ENCODE measurements at places on chromosomes 6 and 20.

- no peak for DNase-seq
These were observed 63.3 kb downstream of the PSMB1 start for GRCh38 chr6:170489836-170490235.

DNA sequence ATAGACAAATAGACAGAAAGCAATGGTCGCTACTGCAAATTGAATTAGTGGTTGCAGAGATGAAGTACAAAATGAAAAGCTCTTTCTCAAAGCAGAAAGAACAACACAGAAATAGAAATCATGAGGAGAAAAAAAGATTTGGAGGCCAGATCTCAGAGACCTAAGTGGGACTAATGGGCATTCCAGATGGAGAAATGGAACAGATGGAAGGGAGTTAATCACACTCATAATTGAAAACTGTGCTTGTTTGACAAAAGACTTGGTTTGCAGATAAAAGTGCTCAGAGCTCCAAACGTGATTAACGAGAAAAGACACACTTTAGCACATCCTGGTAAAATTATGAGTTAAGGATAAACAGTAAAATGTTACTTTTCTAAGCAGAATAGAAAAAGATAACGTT, 58.1 kb upstream of the SNRPB2 start:
- no peak for DNase-seq

- DNase-seq: no peak
These were observed 34.0 kb downstream of the SLX4IP start for GRCh38 chr20:10469056-10469455.

DNA sequence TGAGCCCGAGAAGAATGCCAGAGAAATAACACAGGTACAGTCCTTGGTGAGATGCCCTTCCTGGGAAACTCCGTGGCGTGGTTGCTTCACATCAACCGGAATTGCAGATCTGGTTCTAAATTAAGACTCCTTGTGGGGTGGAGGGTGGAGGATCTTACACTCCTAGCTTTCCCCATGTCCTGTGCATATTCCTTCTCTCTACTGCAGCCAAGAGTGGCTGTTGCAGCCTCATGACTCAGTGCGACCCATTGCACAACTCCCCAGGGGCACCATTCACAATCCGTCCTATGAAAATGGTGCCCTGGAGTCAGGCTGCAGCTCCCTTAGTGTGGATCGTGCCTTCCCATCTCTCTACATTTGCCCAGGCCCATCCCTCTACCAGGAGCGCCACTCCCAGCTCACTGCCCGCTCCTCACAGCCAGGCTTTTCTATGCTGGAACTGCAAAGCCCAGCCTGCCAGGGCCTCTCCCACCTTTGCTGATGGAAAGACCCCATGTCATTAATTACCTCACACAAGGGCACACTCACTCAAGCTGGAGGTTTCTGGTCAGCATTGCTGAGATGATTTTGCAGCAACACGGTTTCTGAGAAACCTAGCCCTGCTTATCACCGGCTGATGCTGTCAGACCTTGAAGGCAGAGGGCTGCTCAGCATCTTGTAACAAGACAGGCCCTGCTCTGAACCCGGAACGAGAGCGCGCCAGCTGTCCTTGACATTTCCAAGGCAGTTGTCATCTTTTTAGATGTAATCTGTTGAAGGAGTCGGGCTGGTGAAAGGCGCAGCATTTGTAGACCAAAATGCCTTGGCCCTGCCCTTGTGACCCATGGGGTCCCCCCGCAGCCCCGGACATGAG, 39.7 kb downstream of the SIRPA start:
- DNase-seq: no peak

DNA sequence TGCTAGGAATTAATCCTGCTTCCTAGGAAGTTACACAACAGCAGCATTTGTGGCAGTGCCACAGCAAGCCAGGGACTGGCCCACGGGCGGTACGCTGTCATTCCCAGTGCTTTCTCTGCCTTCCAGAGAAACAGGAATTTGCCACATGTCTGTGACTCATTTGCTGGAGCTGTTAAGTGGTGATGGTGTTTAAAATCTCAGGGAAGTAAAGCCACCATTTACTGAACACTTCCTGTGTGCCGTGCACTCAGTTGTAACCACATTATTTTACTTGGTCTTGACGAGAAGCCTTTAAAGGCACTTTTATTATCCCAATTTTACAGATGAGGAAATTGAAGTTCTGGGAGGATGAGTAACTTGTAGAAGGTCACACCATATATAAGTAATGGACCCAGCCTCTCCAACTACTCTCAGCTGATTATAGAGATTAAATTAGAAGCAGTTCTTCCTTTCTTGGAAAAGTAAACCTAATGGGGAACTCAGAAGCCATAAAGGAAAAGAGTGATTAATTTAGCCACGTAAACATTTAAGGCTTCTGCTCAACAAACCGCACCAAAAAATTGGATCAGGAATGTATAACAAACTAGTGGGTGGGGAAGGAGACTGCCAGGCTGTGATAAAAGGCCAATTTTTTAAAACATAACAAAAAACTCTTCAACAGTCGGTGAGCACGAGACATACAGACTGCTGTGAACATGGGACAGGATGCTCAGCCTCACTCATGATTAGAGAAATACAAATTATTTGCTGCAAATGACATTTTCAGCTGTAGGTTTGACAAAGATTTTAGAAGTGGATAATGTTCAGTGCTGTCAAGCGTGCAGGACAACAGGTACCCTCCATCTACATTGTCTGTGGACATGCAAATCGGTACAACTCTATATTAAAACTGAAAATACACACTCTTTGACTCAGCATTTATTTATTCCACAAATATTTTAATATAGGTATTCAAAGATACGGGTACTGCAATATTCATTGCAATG, 311.2 kb downstream of the NRN1 start:
- no peak for DNase-seq

- DNase-seq: no peak
These were observed 20.8 kb upstream of the IBTK start for GRCh38 chr6:82268301-82268846.

GRCh38 chr20:824916-825315, 8.6 kb upstream of the FAM110A start:
- no peak for DNase-seq

DNA sequence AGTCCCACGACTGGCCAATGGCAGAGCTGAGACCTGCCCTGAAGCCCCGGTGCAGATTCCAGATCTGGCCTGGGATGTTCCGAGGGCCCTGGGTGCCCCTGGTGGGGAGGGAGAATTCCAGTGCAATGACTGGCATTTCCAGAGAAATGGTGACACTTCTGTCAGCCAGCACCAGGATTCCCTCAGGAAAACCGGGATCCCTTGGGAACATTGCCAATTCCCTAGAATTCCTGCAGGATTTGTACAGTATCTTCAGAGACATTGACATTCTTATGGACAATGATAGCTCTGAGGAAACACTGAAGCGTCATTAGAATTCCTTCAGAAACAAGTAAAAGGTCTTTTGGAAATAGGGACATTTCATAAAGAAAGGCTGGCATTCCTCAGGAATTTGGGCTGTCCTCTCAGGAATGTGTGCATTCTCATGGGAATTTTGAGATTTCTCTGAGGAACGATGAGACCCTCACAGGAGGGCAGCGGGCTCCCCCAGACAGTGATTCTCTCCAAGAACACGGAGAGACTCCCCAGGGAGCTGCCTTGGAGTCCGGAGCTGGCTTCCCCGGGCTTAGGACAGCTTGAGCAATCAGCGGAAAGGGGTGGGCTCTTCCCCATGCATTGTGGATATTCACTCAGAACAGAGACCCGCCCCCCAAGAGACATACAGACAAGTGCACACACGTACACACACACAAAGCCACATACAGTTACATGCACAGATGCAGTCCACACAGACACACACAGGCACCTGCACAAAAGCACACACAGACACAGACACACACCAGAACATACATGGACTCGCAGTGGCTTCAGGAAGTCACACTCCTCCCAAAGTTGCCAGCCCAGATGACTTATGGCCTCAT, 35.2 kb upstream of the BPIFA2 start:
- no peak for DNase-seq

- DNase-seq: no peak
These were observed 707.0 kb downstream of the EPM2A start for GRCh38 chr6:145028144-145028818.

DNA sequence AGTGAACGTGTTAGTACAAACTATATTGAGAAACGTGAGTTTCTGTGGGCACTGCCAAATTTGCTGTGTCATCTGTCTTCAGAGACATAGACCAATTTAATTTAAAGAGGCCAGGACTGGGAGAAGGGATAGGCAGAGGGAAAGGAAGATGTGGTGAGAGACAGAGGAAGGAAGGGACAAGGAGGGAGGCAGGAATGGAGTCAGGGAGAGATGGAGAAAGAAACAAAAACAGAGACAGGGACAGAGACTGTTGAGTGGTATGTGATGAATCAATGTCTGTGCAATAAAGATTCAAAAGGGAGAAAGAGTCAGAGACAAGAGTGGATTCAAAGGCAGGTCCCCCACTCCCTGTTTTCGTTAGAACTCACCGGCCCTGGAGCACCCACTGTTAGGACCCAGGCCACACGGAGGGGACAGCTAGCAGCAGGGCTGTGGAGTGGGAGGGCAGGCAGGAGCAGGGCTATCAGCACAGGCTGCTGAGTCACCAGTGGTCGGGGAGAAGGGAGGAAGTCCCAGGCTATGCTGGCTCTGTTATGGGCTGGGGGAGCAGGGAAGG, 51.6 kb upstream of the CHD6 start:
- DNase-seq: no peak

DNA sequence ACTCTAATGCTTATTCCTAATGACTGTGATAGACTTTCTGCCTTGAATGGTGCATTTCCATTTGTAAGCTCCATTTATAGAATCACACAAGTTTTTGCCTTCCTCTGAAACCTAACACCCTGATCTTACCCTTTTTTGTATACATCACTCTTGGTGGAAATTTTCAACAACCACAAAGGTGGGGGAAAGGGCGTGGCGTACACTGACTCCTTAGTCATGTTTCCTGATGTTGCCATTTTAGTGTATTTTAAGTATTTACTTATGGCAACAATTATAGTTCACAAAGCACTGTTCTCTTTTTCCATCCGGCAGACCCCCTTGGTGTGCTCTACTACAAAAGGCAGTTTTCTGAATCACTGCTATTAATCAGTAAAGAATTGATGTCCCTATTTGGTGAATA, 92.0 kb downstream of the ATXN1 start:
- peak; percentile 77 for DNase-seq

DNA sequence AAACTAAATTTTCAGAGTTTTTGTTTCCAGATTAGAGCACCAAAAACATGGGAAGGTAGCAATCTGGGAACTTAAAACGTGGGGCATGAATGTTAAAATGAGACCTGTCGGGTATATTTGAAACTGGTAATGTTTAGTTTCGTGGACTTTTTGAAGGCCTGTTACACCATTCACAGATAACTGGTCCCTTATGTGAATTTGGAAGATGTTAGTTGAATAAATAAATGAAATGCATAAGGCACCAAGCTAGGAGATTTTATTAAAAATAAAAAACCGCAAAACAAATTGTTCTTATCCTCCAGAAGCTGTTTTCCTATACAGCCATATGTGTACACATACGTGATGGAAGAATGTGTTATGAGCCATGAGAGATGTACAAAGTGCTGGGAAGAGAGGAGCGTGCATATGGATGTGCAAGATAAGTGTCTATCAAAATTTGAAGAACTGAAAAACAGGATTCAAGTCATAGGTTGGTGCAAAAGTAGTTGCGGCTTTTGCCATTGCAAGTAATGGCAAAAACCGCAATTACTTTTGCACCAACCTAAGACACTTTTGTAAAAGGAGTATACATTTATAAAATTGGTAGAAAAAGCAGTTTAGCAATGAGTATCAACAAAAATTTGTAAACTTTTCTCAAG, 700 bp upstream of the MCUR1 start:
- no peak for DNase-seq

DNA sequence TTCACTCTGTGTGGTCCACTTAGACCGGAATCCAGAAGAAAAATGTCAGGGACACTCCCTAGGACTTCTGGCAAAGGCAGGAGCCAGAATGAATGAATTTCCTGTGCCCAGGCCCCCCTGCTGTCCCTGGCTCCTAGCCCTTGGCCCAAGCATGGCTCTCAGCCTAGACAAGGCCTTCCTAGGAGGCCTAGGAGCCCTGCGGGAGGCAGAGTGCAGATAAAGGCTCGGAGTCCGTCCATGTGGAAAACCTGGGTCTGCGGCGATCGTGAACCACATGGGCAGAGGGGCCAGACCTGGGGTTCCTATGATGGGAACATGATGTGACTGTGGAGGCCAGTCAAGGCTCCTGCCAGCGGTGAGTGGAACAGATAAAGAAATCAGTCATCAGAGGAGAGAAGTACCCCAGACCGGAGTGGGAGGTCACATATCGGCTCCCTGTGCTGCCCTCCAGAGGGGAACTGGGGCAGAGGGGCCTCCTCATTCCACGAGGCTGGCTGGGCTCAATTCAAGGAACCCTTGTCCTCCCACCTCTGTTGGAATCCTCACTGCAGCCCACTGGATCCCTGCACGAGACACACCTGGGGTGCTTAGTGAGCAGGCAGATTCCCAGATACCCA, 5.9 kb upstream of the VSTM2L start:
- DNase-seq: no peak

- DNase-seq: no peak
These were observed 141.5 kb downstream of the GMDS start for GRCh38 chr6:2103765-2104523.

DNA sequence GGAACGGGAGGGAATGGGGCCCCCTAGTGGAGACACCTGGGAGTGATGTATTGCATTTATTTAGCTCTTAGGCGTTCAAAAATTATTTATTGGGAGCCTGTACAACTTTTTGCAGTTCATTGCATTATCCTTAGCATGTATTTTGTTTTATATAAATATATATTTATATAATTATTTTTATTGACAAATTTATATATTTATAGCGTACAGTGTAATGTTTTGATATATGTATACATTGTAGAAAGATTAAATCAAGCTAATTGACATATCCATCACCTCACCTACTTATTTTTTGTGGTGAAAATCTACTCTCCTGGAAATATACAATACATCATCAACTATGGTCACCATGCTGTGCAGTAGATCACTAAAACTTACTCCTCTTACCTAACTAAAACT, 975 bp downstream of the SIRT5 start:
- DNase-seq: no peak

DNA sequence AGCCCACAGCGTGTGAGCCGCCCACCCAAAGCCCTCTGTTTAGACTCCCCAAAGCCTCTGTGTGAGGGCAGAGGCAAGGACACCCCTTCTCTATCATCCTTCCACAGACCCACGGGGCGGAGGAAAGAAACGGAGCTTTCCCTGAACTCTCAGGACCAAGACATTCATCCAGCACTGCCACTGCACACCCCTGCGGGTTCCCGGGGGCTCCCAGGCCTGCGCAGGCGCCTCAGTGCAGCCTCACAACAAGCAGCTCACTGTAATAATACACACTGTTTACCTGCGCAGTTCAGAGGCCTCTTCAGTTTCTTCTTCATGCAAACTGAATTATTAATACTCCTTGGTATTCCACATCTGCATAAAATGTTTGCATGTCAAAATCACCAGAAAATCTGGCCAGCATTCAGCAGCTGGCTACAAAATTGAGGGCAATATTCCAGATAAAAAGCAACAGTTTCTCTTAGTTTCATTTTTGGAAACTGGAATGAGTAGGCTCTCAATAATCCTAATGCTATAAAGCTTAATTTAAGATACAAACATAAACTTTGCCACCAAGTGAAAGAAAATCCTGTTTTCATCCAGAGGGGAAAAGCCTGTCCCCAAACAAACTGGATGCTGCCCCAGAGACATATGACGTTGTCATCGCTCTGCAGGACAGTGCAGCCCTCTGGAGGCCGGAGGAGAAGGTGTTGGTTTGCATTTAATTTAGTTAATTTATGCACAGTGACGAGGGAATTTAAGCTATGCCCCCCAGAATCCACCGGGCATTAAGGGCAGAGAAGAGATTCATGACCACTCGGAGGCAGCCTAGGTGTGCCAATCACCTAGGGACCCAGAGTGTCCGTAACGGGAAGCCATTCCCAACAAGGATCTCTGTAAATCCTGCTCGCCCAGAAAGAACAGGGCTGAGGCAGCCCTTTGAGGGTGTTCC, 45.3 kb downstream of the NINL start:
- DNase-seq: no peak

GRCh38 chr6:158655569-158656450, 6.0 kb downstream of the SYTL3 start:
- peak; percentile 48 for DNase-seq
